Non-pigmented ciliary epithelial cell (primary cell): ENCODE measurements at places on chromosomes 1 and 21.
A peak's percentile ranks its signal among the peaks of the same experiment; 100 is the strongest.

DNA sequence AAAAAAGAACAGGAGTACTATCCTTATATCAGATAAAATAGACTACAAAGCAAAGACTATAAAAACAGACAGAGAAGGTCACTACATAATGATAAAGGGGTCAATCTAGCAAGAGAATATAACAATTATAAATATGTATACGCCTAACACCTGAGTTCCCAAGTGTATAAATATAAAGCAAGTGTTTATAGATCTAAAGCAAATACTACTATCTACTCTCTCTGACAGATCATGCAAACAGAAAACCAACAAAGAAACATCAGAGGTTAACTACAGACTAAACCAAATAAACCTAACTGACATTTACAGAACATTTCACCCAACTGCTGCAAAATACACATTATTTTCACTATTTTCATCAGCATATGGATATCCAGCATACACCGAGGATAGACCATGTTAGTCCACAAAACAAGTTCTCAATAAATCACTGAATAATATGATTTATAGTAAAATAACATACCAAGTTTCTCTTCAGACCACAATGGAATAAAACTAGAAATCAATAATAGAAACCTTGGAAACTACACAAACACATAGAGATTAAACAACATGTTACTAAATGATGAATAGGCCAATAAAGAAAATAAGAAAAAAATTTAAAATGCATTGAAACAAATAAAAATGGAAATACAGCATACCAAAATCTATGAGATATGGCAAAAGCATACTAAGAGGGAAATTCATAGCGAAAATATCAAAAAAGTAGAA lies 22.7 kb downstream of the UCHL5 start:
- no peak for DNase-seq

DNA sequence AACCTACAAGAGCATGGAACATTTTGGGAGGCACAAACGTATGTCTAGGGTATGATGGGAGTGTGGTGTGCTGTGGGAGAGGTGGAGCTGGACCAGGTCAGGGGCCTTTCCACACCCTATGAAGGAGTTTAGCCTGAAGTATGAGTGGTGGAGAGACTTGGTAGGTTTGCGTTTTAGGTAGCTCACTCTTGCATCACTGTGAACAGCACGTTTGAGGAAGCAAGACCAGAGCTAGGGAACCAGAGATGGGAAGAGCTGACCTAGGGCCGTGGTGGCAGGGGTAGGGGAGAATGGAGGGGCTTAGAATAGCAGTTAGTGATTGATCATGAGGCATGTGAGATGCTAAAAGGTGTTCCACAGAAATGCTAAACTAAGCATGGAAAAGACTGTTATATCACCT lies 25.1 kb upstream of the ZFP69B start:
- DNase-seq, result no peak

- DNase-seq, result no peak
These were observed 1438.4 kb upstream of the B3GALT2 start for GRCh38 chr1:194624833-194625232.

GRCh38 chr1:68141071-68142021 lies 90.9 kb upstream of the DIRAS3 start:
- DNase-seq, result peak; percentile 34

DNA sequence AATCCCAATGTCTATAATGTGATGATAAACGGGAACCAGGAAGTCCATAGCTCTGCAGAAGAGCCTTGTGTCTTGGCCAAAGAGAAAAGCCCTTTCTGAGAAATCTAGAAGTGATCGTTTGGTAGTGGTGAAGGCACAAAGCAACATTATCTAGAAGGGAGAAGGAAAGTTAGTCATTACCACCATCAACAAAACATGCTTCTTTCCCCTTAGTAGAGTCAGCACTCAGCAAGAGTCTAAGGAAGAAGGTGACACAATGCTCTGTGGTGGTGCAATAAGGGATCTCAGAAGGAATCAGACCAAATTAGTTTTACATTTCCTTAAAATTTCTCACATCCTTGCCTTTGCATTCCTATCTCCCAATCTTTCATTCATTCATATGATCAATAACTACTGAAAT lies 134.4 kb upstream of the PRDX6 start:
- no peak for DNase-seq

DNA sequence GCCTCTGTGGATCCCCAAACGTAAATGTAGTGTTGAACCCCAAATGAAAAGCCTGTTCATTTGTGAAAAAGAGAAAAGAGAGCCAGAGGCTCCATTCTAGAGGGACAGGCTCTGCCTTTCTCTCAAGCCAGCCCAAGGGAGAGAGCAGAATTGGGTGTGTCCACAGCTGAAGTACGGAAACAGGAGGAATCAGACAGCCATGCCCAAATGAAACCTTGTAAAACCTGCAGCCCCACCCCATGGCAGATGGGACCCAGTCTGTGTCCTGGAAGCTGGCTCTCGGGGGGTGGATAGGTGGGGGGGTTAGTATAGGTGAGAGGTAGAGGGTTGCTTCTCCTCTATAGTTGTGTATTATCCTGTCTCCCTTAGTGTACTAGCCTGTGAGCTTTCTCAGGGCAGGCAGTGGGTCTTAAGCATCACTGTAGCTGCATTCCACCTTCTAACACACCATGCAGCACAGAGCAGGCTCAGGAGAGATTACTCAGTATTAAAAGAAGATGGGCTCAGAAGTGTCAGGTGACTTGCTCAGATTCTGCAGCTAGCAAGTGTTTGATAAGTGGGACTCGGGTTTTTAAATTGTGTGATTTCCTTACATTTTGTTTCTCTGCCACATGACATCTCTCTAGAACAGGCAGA lies 67.4 kb upstream of the SIPA1L2 start:
- DNase-seq, result no peak

DNA sequence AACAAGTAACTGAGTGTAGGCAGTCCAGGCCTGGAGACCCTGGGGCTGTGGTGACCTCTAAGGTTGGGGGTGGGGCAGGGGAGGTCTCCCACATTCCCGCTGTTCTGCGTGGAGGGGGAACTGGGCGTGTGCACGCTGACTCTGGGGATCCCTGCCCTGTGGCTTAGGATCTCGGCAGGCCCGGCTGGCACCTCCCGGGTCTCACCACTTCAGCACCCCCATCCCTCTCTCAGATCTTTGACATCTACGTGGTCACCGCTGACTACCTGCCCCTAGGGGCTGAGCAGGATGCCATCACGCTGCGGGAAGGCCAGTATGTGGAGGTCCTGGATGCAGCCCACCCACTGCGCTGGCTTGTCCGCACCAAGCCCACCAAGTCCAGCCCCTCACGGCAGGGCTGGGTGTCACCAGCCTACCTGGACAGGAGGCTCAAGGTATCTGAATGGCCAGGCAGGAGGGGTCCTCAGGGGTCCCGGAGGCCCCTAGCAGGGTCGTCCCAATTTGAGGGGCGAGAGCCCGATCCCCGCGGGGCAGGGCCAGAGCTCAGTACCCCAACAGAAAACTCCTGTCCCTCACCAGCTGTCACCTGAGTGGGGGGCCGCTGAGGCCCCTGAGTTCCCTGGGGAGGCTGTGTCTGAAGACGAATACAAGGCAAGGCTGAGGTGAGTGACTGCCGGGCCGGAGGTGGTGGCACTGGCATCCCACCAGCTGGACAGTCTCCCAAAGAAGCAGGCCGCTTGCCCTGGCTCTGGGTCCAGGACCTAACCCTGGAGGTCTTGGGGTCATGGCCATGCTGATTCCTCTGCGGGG lies 68.7 kb downstream of the TRIM11 start:
- no peak for DNase-seq

DNA sequence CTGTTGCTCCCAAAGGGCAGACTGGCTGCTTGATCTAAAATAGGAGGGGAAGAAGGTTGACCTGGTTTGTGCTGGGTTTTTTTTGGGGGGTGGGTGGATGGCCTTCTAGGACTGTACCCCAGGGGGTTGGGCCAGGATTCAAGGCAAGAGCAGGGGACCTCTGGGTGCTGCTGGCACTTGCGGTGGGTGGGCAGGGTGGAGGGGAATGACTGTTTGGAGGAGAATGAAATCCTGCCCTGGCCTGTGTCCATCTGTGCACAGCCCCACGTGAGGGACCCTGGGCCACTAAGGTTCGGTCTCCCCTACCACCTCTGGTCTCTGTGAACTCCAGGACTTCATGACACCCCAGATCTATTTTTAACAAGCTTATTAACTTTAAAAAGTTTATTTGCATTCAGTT lies 414.2 kb downstream of the PTPRU start:
- DNase-seq, result no peak

GRCh38 chr1:11571906-11572616 lies 82.2 kb downstream of the FBXO2 start:
- no peak for DNase-seq

DNA sequence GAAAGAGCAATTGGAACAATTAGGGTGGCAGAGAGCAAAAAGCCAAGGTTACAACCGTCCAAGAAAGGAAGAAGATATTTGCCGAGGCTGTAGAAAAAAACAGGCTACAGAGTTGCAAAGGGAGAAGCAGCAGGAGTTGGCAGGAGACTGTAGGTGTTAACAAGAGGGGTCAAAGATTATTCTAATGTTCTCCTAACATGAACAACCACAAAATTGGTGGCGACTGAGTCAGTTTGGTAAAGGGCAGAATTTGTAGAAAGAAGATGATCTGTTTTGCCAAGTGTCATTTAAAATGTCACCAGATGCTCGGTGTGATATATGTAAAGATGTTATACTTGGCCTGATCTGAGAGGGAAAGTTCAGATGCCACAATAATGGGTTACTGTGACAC lies 401 bp upstream of the PRUNE1 start:
- DNase-seq, result no peak

GRCh38 chr1:237953238-237953637 lies 62.5 kb upstream of the ZP4 start:
- no peak for DNase-seq

GRCh38 chr1:244652623-244653438 lies at the start of gene DESI2:
DESI2 (plus strand) TSS chr1:244653126; CDS start chr1:244653314, 188 bp downstream.
- peak; percentile 98 for DNase-seq

DNA sequence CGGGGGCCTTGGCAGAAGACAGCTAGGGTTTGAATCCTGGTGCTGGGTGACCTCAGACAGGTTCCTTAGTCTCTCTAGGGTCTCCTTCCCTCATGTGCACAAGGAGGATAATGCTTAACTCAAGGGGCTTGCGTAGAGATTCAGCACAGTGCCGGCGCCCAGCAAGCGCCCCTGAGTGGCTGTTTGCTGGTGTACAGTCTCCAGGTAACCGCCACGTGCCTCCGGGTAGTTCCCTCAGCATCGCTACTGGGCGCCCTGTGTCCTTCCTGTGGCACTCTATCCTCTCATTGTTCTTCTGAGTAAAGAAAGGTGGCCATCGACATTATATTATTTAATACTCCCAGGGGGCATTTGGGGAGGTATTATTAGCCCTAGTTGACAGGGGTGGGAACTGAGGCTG lies 80.9 kb downstream of the NENF start:
- no peak for DNase-seq

DNA sequence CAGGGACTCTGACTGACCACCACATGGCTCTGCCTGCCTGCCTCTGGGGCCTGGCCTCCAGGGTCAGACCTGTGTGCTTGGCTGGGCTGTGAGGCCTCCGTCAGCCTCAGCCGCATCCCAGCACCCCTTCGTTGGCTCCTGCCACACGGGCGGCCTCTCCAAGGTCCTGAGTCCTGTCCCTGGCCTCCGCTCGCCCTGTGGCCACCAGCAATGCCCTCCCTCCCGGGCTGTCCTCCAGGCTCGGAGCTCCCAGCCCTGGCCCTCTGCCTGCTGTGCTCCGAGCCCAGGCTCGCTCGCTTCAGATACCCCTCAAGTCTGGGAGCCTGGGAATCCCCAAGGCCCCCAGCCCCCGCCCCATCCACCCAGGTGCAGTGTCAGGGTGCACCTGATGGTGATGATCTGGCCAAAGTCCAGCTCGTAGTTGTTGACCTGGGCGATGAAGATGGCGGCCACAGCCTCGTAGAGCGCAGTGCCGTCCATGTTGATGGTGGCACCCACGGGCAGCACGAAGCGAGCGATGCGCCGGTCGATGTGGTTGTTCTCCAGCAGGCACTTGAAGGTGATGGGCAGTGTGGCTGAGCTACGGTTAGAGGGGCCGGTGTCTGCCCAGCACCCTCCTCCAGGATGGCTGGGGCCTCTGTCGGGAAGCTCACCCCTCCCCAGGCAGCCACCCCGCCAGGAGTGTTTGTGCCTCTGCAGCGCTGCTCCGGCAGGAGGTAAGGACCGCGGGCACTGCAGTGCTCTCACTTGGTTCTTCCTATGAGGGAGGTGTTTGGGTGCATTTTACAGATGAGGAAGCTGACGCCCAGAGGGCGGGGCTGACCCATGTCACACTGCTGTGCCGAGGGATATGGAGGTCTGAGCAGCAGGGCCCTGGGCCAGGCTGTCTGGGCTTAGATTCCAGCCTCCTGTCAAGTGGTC lies 28.5 kb downstream of the PODN start:
- no peak for DNase-seq

DNA sequence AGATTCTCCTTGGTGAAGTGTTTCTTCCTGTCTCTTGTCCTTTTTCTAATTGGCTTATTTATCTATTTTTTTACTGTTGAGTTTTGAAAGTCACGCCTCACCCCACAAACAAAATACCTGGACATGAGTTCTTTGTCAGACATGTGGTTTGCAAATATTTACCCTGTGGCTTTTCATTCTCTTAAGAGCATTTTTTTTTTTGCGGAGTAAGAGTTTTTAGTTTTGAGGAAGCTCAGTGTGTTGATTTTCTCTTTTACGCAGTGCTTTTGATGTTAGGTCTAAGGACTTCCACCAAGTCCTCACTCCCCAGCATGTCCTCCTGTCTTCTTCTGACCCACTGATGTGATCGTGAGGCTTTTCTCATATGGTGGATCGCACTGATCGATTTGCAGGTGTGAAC lies 7.6 kb downstream of the DFFB start:
- DNase-seq, result no peak

DNA sequence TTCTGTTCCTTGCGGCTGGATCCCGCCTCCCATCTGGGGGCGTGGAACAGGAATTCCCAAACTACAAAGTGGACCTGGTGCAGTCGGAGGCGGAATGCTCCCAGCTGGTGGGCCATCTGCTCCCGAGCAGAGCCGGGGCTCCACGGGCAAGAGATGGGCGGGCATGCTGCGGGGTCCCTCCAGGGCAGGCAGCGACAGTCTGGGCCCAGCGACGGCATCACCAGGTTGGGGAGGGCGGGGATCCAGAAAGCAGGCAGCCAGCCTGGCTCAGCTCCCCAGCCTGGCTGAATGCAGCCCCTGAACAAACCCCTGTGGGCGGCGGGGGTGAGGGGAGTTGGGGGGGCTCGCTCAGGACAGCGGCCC lies 3.6 kb downstream of the MEGF6 start:
- DNase-seq, result no peak

DNA sequence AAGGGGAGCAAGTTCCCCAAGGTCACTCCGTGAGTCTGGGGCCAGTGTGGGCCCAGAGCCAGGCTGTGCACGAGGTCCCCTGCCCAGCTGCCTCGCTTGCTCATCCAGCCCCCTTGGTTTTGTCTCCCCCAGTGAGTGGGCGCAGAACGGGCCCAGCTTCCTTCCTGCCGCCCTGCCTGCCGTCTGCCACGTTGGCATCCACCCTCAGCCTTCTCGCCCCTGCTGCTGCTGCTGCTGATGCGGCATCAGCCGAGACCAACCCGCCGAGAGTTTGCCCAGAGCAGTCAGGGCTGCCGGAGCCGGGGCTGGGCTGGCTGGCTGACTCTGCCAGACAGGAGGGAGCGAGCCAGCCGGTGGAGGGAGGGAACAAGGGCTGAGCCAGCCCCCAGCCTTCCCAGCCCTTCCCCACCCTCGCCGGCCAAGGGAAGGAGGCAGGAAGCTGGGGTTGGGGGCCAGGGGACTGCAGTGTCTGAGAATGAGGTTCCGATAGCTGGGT lies 31.4 kb upstream of the WASF2 start:
- no peak for DNase-seq

- no peak for DNase-seq
These were observed 122.3 kb downstream of the DISC1 start for GRCh38 chr1:231748760-231749415.
